Caco-2 (cell line): ENCODE measurements at places on chromosomes 7 and 10. TPM values are rescaled to one million over a fixed set of nuclear protein-coding genes. Genes with fewer than 3 reads are reported as not detected.

The SFMBT2 gene
- not detected in 2 replicates for total RNA-seq

The TUBAL3 gene
- 0.39 TPM in 1 of 2 replicates, not detected in the other for total RNA-seq

The CALHM2 gene
- total RNA-seq = 0.52 and 0.58 TPM in 2 replicates

The CTAGE15 gene
- not detected in 2 replicates for total RNA-seq

The MSMB gene
- 0.84 and 4.0 TPM in 2 replicates for total RNA-seq
